ENCODE measurements at places on chromosomes 3 and 15.

- no peak overlapping the region for H3K4me3 ChIP-seq
- no peaks in the 10 kb centered on the region for H3K36me3 ChIP-seq
- H3K4me1 ChIP-seq, result peaks cover 6% of the 10 kb centered on the region
- no peak overlapping the region for H3K27ac ChIP-seq
- no peaks in the 10 kb centered on the region for H3K27me3 ChIP-seq
These were observed 61.6 kb upstream of the MAP4 start for GRCh38 chr3:48077815-48078214.

GRCh38 chr3:74469713-74470112, 144.7 kb downstream of the CNTN3 start:
- H3K27me3 ChIP-seq, result no peaks in the 10 kb centered on the region
- H3K4me1 ChIP-seq, result no peaks in the 10 kb centered on the region
- DNase-seq, result no peak
- H3K4me3 ChIP-seq, result no peak overlapping the region

- no peak for DNase-seq
- no peaks in the 10 kb centered on the region for H3K4me1 ChIP-seq
- H3K4me3 ChIP-seq, result no peak overlapping the region
- H3K27ac ChIP-seq, result no peak overlapping the region
- no peaks in the 10 kb centered on the region for H3K27me3 ChIP-seq
These were observed 19.3 kb upstream of the ATP10A start for GRCh38 chr15:25882466-25882865.

DNA sequence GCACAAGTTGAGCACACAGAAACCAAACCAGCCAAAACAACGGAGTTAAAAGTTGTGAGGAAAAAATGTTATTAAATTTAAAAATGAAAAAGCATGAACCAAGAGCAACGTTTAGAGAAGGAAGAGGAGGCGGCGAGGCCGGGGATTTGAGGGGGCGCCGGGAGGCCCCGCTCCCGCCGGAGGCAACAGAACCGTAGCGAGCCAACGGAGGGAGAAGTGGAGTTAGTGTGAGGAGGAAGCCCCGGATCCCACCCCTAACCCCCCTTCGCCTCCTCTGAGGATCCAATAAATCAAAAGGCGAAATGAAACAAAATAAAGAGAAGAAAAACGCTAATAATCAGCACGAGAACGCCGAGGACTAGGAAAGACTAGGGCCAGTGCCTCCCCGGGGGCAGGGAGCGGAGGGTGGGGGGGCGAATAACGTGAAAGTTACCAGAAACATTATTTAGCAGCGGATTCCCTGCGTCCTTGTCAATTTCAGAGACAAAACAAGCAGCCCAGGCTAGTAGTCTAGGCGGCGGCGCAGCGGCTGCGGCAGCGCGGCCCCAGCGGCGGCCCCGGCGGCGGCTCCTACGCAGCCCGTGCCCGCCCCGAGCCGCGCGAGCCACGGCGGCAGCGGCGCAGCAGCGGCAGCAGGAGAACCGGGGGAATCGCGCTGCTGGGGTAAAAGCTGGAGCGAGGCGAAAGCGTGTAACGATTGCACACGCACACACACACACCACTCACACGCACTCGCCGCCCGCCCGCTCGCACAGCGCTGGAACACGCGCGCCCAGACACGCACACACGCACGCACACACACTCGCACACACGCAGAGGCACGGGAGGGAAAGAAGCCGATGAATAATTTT, 1.7 kb downstream of the MEIS2 start:
- H3K27me3 ChIP-seq, result peaks cover 81% of the 10 kb centered on the region
- H3K4me1 ChIP-seq, result peaks cover 63% of the 10 kb centered on the region
- peak overlapping the region; percentile 80 for H3K4me3 ChIP-seq
- H3K36me3 ChIP-seq, result no peaks in the 10 kb centered on the region

- no peaks in the 10 kb centered on the region for H3K36me3 ChIP-seq
- no peaks in the 10 kb centered on the region for H3K27me3 ChIP-seq
- no peak overlapping the region for H3K4me3 ChIP-seq
- H3K27ac ChIP-seq, result no peak overlapping the region
- H3K4me1 ChIP-seq, result no peaks in the 10 kb centered on the region
- DNase-seq, result no peak
These were observed 138.5 kb downstream of the ZNF621 start for GRCh38 chr3:40663280-40663679.

- no peaks in the 10 kb centered on the region for H3K36me3 ChIP-seq
- no peak overlapping the region for H3K4me3 ChIP-seq
- H3K4me1 ChIP-seq, result no peaks in the 10 kb centered on the region
- DNase-seq, result no peak
- H3K27ac ChIP-seq, result no peak overlapping the region
These were observed 188.9 kb downstream of the STXBP5L start for GRCh38 chr3:121096953-121097352.

- H3K27me3 ChIP-seq, result no peaks in the 10 kb centered on the region
- H3K36me3 ChIP-seq, result no peaks in the 10 kb centered on the region
- no peak overlapping the region for H3K27ac ChIP-seq
- no peaks in the 10 kb centered on the region for H3K4me1 ChIP-seq
- no peak for DNase-seq
- H3K4me3 ChIP-seq, result no peak overlapping the region
These were observed 204.5 kb upstream of the SLCO3A1 start for GRCh38 chr15:91649016-91649415.

- no peaks in the 10 kb centered on the region for H3K4me1 ChIP-seq
- no peaks in the 10 kb centered on the region for H3K36me3 ChIP-seq
- H3K27ac ChIP-seq, result no peak overlapping the region
- no peak for DNase-seq
These were observed 65.6 kb upstream of the PRICKLE2 start for GRCh38 chr3:64290864-64291263.

DNA sequence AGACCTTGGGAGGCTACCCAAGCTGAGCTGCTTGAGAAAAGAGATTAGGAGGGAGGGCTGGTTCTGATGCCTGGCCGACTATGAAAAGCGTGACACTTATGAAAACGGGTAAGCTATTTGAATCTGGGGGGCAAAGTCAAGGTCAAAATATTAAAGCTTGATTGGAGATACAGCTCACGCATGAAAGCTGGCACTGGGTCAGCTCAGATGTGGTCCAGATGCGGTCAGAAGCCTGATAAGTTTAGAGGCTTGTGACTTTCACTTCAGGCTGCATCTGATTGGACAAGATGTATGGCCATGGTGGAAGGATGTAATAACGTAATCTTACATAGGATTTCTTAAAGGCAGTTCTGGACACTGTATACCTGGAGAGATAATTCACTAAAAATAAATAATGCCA, 690.3 kb downstream of the NTRK3 start:
- H3K36me3 ChIP-seq, result no peaks in the 10 kb centered on the region
- no peak for DNase-seq
- no peaks in the 10 kb centered on the region for H3K27me3 ChIP-seq
- H3K4me3 ChIP-seq, result no peak overlapping the region
- H3K27ac ChIP-seq, result no peak overlapping the region
